Hematopoietic multipotent progenitor cell treated with erythropoietin and hydrocortisone succinate and interleukin-3 and kit ligand, for 8 days (in vitro differentiated cells): ENCODE measurements at places on chromosomes 13 and 19.
A peak's percentile ranks its signal among the peaks of the same experiment; 100 is the strongest.

DNA sequence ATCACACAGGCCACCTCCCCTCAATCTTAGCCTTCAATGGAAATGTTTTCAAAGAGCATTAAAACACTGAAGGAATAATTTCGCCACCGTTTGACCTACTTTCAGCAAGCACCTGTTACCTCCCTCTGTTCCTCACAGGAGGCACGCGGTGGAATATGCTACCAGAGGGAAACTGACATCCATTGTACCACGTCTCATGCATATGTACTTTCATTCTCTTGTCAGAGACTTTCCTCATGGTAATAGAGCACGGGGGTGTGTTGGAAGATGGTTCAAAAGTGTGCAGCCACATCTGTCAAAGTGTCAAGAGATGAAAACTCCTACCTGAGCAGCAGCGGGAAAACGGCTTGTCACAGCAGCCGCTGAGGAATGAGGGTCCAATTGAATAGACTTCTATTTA is 143.4 kb downstream of the NALCN start:
- DNase-seq = no peak

DNA sequence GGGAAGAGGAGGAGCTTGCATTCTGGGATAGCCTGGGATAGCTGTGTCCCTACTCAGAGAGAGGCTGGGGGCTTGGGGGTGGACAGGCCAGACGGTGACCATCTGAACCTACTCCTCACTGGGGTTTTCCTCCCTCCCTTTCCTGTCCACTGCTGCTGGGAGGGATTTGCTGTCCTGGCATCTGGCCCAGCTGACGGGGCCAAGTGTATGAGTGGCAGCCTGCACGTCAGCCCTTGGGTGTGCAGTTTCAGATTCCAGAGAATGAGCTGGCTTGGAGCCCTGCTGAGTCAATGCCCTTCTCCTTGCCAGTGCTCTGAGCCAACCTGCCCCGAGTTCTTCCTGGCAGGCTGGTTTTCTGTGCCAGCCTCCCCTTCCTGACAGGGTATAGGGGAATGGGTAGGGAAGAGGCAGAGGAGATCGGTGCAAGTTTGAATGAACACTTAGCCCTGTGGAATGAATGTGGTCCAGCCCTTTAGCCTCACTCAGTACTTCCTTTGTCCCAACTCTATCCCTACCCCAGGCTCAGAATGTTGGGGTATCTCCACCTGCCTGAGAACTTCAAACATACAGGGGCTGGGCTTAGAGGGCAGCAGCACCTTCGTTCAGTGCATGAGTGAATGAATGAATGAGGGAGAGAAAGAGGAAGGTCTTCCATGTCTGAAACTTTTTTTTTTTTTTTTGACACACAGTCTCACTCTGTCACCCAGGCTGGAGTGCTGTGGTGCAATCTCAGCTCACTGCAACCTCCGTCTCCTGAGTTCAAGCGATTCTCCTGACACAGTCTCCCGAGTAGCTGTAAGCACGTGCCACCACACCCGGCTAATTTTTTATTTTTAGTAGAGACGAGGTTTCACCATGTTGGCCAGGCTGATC is 1.8 kb upstream of the ANGPTL4 start:
- peak; percentile 89 for DNase-seq

DNA sequence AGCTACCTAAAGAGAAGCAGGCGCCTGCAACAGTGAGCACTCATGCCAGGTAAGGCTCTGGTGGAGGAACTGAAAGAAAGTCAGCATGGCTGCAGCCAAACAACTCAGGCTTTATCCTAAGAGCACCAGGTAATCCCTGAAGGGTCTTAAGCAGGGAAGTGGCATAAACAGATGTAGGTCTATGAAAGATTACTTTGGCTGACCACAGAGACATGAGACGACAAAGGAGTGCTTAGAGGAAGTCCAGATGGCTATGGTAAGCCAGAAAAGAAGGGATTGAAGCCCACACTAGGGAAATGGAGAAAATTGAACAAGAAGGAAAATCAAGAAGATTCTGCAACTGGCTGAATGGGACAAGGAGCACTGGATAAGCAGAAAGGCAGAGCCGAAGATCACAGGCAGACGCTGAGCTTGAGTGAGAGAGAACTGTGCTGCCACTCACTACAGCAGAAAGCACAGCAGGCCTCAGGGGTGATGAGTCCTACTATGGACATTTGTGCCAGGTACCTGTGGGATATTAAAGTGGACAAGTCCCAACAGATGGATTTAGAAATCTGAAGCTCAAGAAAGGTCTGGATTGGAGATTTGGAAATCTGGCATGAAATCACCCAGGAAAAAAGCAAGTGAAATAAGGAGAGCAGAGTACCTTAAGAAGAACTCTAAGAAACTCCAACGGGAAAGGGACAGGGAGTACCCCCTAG is 4.2 kb downstream of the RCBTB1 start:
- no peak for DNase-seq

- DNase-seq = no peak
Observed at GRCh38 chr13:102872131-102872530, 26.3 kb downstream of the ERCC5 start.

DNA sequence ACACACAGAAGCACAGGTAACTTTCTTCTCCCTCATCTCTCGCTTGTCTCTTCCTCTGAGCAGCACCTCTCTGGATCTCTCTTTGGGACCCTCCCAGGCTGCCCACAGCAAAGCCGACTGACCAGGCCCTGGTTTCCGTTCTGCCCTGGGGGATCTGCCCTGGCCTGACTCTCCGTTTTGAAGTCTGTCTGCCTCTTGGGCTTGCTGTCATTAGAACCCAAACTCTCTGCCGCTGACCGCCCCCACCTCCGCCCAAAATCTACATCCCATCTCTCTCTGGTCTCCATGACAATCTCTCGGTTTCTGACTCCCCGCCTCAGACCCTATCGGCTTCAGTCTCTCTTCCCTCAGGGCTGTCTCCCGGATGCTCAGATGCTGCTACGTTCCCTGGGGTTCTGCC is 6.9 kb downstream of the KCNC3 start:
- DNase-seq = no peak

GRCh38 chr13:101289764-101290163 is 126.5 kb downstream of the NALCN start:
- DNase-seq = no peak

GRCh38 chr13:21399741-21400140 is 59.4 kb downstream of the ZDHHC20 start:
- DNase-seq = no peak

DNA sequence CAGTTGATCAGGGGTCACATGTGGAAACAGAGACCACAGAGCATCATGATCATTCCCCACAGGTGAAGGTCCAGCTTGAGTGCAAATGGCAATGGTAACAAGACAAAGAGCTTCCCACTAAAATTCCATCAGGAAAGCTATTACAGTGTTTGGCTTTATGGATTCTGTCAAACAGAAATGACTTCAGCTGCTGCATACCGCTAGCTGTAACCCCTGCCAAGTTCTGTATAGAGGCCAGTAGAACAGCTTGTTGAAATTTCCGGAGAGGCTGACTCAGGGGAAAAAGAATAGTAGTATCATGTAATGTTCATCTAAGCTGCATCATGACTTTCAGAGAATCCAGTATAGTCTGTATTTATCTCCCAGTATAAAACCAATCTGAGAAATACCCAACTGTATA is 1704.7 kb downstream of the SLITRK5 start:
- no peak for DNase-seq

GRCh38 chr13:73782450-73783449 is 351.5 kb downstream of the KLF12 start:
- no peak for DNase-seq

GRCh38 chr13:97283888-97284287 is 61.8 kb downstream of the MBNL2 start:
- DNase-seq = no peak

DNA sequence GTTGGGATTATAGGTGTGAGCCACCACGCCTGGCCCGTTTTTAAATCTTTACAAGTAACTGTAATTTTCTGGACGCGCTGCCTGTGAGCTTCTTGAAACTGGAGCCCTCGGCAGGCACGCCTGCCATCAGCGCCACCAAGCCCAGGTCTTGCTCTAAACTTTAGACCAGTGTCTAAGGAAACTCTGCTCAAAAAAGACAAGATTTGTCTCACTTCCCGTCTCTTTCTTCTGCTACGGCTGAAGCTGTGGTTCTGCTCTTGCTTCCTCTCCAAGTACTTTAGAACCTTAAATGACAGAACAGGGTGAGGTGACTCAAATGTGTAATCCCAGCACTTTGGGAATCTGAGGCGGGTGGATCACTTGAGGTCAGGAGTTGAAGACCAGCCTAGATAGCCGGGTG is 24.9 kb downstream of the RCN3 start:
- no peak for DNase-seq

GRCh38 chr13:65990684-65991083 is 1239.5 kb downstream of the PCDH9 start:
- no peak for DNase-seq

DNA sequence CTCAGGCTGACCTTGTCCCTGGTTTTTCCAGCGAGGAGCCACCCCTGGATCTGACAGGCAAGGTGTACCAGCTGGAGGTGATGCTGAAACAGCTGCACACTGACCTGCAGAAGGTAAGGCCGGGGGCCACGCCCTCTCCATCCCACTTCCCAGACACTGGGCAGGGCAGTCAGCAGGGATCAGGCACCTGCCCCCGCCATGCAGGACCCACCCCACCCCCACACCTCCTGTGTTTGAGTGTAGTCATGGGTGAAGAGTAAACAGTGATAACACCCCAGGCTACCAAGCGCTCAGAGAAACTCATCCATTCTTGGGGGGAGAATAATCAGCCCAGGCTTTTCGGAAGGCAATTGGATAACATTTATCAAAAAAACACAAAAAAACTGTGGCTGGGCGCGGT is 19.9 kb downstream of the DPF1 start:
- DNase-seq = no peak

- DNase-seq = no peak
Observed at GRCh38 chr13:75902166-75903104, 266.3 kb downstream of the LMO7 start.

- DNase-seq = no peak
Observed at GRCh38 chr13:78597602-78597932, 5.8 kb downstream of the POU4F1 start.

- DNase-seq = no peak
Observed at GRCh38 chr13:50208826-50209335, 193.6 kb downstream of the KCNRG start.
